ENCODE measurements at places on chromosomes 1 and 21.

GRCh38 chr1:40079774-40080400 lies 17.2 kb downstream of the PPT1 start:
- no peak for DNase-seq

DNA sequence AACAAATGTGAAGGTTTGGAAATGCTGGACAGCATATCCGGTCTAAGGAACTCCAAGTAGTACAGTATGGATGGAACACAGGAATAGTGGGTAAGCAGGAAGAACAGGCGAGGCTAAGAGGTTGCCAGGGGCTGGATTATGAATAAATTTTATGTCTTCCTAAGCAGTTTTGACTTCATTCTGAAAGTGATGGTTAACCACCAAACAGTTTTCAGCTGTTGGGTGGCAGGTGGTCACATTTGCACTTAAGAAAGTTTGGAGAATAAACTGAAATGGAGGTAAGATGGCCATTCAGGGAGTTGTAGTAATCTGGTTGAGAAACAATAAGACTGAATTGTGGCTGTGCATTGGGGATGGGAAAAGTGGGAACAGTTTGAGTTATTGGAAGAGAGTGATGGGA lies 83.8 kb downstream of the PRKAA2 start:
- DNase-seq: no peak

- DNase-seq: no peak
These were observed 3.0 kb upstream of the FOXD3 start for GRCh38 chr1:63319046-63320021.

DNA sequence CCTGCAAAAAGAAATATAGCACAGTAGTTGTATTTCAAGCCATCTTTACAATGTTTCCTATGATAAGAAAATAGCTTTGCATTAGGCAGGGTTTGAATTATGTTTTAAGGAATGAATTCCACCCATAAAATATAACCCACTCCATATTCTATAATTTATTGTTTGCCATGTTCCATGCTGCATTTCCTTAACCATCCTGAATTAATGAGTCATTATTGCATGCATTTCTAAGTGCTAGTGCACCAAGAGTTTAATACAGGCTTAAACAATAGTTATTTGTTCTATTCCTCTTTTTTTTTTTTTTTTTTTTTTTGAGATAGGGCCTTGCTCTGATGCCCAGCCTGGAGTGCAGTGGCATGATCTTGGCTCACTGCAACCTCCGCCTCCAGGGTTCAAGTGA lies 45.2 kb downstream of the MIGA1 start:
- DNase-seq: no peak

GRCh38 chr1:165289556-165289955 lies 67.0 kb downstream of the LMX1A start:
- DNase-seq: no peak

GRCh38 chr1:115839029-115839678 lies 1.8 kb downstream of the NHLH2 start:
- DNase-seq: no peak

DNA sequence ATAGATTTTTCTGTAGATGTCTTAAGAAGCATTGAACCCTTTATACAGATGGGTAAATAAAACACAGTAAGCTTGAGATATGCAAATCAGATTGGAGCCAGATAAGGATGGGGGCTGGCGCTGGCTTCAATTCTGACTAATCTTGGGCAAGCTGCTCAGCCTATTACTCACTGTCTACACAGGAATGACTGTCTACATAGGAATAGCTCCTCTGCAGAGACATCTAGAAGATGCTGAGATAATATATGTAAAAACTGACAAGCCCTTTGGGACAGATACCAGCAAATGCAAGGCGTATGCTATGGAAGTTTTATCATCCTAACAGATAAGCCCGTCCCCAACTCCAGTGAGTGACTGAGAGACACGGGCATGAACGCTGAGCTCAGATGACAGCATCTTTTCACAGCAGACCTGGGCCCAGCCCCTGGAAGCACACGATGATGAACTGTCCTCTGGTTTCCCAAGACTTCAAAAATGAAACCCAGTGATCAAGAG lies 1.7 kb downstream of the CLDN14 start:
- DNase-seq: no peak

DNA sequence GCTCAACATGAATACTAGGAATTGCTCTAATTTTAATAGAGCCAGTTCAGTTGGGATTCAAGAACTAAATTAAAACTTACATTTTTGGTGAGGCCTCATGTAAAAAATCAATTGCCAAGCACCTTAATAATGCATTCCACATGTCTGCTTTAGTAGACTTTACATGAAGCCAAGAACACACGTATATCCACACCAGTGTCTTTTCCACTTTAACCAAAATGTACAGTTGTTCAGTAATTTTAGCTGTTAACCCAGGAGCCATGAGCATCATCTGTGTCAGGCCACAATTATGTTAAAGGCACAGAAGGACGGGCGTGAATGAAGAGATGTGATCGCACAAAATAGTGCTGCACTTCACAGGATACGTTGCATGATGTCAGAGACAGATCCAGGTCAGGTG lies 136.7 kb downstream of the TLR5 start:
- DNase-seq: no peak

- DNase-seq: peak; percentile 63
These were observed 9.8 kb downstream of the THAP3 start for GRCh38 chr1:6634371-6635052.

DNA sequence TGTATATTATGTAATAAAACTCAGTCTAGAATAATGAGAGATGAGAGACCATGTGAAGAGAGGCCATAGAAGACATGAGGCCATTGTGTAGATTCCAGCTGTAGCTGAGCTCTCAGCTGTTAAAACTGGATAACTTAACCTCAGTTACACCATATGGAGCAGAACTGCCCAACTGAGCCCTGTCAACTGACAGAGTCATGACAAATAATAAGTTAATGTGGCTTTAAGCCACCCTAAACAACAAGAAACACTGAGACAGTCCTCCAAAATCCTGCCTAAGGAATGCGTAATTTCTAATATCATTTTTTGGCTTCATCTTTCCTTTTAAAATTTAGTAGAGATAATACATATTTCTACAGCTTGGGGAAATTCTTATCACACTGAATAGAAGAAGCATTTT lies 580.0 kb upstream of the RGS18 start:
- DNase-seq: no peak

DNA sequence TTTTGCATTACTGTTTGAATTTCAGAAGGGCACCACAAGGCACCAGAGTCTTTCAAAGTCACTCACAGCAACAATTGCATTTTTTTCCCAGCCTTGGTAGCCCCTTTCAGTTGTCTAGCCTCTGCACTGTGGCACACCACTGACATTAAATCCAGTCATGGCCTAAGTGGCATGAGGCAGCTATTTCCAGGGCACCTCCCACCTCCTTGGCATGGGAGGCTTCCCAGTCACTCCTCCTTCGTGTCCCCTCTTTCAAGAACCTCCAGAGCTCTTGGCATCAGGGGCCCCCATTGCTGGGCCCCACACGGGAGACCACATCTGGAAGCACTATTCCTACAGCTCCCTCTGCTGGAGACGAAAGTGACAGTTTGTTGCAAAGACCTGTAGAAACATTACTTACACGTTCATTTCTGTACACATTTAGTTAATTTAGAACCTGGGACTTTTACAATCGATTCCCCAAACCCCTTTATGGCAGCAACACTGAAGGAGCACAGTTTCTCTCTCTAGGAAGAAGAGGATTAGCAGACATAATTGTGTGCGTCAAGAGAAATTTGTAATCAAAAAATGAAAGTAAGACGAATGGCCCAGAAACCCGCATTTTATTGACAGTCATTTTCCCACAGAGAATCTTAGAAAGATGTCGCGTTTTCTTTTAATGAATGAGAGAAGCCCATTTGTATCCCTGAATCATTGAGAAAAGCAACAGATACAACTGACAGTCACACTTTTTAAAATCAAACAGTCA lies 5.7 kb upstream of the CHD5 start:
- peak; percentile 64 for DNase-seq

GRCh38 chr21:38420140-38420539 lies 78.1 kb downstream of the ERG start:
- no peak for DNase-seq

- DNase-seq: no peak
These were observed 2.5 kb downstream of the RHOC start for GRCh38 chr1:112704391-112704933.

DNA sequence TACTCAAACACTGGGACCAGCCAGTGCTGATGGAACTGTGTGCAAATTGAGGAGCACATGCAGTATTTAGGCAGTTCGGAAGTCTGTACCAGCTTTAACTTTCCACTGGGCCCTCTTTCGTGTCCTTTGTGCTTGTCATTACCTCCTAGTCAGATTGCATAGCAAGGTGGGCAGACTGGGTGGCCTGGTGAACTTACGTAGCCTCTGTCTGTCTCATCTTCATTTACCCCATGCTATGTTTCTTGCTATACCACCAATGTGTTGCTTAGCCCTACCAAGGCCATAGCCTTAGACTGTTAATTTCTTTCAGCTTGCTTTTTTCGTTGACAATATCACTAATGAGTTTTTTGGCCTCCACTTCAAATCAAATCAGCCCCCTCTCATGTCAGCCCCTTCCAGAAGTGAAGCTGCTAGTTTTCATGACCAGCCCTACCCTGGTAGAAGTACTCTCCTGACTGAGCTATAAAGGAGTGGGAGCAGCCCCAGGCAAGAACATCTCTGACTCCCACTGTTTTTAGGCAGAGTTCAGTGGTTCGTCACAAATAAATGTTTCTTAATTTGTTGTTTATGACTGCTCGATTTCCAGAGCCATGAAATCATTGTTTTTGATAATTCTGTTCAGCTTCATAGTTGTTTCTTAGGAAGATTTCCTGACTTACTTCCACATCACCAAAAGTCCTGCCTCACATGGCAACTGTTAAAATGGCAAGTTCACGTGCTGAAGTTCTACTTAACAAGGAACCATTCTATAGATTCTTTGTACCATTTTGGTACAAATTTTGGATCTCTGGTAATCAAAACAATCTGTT lies 19.3 kb downstream of the PRKACB start:
- no peak for DNase-seq

DNA sequence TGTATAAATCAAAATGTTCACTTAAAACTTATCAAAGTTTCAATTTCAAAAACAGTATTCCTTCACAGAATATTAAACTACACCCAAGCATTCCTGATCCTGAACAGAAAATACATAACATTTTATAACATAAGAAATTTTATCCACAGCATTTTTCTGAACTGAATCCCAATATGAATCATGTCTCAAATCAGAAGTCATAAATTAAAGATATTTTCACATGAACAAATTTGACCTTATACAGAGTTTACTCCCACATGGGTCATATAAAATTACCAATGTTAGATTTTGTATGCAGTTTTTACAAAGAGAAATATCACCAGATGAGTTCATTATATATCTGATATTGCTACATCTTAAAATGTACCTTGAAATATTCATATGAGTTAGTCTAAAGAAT lies 48.6 kb upstream of the ASPM start:
- DNase-seq: no peak

DNA sequence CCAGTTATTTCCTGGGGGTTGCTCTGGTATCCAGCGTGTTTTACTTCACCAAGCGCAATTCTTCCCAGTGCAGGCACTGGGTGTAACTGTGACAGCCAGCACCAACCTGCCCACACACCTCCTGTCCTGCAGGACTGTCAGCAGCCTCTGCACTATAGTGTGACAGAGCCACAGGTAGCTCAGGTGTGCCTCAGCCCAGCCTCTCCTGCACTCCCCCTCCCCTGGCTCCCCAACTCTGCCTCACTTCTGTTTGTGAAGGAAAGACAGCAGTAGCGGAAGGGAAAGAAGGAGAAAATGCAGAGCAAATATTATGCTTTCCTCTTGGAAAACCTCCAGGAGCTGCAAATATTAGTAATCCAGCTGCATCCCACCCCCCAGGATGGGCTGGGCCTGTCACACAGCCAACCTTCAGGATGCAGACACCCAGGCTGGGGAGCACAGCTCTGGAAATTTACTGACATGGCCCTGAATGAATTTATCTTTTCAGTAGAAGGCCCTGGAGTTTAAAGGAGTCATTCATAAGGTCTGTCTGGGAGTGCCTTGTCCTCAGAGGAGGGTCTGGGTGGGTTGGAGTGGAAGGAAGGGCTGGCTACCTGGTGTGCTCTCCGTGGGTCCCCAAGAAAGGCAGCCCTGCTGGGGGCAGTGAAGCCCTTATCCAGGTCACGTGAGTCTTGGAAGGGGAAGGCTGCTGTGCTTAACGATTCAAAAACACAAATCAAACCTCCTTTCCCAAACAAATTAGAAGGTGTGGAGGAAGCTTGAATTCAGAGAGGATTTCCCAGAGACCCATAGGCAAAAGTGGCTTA lies 20.9 kb downstream of the CAPN2 start:
- no peak for DNase-seq

GRCh38 chr1:46569884-46570725 lies 18.7 kb upstream of the KNCN start:
- DNase-seq: no peak

DNA sequence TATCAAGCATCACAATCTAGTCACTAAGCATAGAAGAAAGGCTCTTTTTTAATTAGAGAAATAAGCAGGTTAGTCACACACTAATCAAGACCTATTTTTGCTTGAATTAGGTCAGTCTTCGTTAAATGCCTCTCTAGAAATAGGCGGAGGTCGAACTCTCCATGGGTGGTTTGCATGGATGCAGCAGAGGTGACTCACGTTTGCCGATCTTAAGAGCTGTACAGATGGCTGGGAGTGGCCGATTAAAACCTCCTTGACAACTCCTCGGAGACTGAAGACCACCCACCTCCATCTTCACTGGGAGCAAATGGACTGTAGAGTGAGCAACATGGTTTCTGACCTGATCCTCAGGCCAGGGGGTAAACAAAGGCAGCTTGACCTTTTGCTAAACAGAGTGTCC lies 249.3 kb downstream of the ZNF648 start:
- no peak for DNase-seq

DNA sequence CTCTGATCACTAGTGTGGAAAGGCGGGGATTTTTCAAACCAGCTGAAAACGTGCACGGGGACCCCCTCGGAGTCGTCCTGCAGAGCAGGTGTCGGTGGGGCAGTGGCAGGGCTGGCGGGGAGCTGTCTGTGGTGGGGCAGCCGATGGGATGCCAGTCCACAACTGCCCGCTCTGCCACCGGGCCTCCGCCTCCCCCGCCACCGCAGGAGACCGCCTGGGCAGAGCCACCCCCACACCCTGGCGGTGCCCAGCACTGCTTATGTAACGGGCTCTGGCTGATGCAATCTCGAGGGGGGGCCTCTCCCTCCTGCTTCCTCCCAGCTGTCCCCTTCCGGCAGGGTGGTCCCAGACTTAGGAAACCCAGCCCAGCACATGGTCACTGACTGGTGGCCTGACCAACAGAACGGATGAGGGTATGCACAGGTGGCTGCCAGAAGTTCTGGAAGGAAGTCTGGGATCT lies 9.3 kb downstream of the CHD5 start:
- DNase-seq: no peak

DNA sequence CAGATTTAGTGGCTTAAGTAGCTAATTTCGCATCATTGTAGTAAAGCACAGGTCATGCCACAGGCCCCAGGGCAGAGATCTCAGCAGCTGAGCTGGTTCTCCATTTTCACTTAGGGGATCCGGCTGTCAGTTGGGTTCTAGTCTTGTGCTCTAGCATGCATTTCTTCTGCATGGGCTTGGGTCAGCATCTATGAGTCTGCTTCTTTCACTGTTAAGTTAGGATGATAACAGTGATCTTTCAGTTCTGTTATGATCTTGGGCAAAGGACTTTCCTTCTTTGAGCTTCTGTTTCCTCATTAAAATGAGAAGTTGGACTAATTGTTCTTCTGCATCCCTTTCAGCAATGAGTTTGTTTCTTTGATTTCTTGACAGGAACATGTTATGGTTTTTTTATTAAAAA lies 123.6 kb upstream of the DNAH14 start:
- DNase-seq: no peak

GRCh38 chr1:212916481-212917133 lies 33.7 kb upstream of the VASH2 start:
- DNase-seq: peak; percentile 11

Data from hematopoietic multipotent progenitor cell treated with erythropoietin and hydrocortisone succinate and interleukin-3 and kit ligand, for 8 days (in vitro differentiated cells).